ENCODE measurements at places on chromosomes 7 and 10.

GRCh38 chr10:116538456-116538855 lies 7.3 kb upstream of the PNLIP start:
- DNase-seq = no peak

DNA sequence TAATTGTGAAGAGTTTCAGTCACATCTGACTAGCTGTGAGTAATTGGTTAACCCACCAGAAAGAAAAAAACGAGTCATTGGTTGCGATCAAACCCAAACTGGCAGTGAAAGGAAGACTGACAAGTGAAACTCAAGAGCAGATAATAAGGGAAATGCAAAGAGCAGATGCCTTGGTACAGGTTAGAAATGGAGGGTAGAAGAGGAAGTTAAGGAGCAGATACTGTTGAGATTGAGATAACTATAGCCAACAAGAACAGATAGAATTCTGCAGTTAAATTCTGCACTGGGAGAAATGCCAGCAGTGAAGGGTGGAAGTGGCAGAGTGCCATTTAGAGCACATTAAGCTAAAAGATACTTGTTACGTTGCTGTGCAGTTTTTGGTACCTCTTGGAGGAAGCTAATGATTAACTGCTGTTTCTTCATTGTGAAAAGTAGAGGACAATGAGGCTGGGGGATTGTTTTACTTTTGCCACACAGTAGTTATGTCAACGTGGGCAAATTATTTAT lies 65.8 kb downstream of the CDK13 start:
- DNase-seq = no peak

DNA sequence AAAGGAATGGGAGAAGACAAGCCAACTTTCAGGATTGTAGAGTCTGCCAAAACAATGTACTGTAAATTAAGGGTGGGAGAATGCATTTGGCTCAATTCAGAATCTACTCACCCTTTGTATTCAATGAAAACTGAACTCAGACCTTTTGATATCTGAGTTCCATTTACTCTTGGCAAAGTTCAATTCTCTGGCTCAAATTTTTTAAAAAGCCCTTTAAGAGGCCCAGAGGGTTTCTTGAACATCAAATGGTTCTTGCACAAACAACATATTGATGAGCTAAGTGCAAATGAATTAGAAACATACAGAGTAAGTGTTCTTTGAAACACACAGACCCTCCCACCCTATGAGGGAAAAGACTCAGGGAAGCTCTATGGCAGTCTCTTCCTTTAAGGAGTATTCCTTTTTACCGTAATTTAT lies 5.2 kb upstream of the XPNPEP1 start:
- no peak for DNase-seq

DNA sequence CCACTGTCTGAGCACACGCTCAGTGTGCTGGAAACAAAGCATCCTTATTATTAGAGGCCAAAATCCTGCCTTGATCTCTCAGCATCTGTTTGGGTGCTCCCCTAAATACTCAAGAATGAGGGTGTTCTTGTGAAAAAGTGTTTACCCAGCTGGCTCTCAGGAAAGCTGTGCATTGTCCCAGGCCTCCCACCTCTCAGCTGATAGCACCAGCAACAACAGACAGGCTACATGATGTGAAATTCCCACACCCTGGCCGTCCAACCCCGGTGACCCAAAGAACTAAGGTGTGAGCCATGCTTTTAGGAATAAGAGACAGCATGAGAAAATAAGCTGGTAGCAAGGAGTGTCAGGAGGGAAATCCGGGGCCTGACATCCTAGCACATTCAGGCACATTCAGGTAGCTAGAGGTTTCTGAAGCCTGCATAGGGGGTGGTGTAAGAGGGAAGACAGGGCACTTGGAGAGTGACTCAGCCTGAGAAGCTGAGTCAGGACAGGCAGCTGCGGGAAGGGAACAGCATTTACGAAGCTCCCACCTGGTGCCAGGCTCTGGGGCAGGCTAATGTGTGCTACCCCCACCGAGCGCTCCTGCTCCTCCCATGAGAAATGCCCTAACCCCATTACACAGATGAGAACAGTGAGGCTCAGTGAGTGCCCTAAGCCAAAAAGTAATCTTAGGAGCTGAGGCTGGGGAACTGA lies 205.6 kb downstream of the GRID1 start:
- no peak for DNase-seq

- peak; percentile 46 for DNase-seq
Measured at GRCh38 chr7:5421714-5422395, 1.8 kb downstream of the TNRC18 start.

- DNase-seq = no peak
Measured at GRCh38 chr10:32411797-32412498, 34.0 kb upstream of the CCDC7 start.

GRCh38 chr7:30157204-30157603 lies 22.4 kb downstream of the MTURN start:
- DNase-seq = no peak

GRCh38 chr7:133288970-133289369 lies 36.1 kb downstream of the EXOC4 start:
- no peak for DNase-seq

GRCh38 chr7:7765422-7765821 lies 47.0 kb upstream of the RPA3 start:
- no peak for DNase-seq
